GM04503 (cell line): ENCODE measurements at places on chromosomes 7 and 10.
A peak's percentile ranks its signal among the peaks of the same experiment; 100 is the strongest.

- no peak for DNase-seq
Observed at GRCh38 chr7:57328457-57328856, 121.5 kb upstream of the ZNF716 start.

- DNase-seq = peak; percentile 98
Observed at GRCh38 chr7:73822319-73823173, 8.2 kb upstream of the CLDN4 start.

GRCh38 chr7:77838929-77839491, 40.4 kb downstream of the PHTF2 start:
- no peak for DNase-seq

- peak; percentile 63 for DNase-seq
Observed at GRCh38 chr7:44383566-44383965, 58.2 kb upstream of the CAMK2B start.

DNA sequence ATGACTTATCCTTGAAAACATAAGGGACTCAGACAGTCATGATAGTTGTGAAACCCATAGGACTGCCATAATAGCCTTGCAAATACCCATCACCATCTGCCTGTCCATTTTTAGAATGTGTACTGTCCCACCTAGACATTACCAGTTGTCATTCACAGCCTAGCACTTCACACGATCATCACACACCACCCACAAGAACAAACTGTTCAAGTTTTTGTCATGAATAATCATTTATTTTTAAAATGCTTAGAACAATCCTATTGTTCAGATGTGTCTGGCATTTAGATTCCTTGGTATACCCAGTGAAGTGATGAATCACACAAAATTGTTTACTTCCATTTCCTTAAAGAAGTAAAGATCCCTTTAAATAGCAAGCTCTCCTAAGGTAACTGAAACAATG, 46.6 kb downstream of the CCDC3 start:
- no peak for DNase-seq

- no peak for DNase-seq
Observed at GRCh38 chr7:124388751-124389150, 355.9 kb upstream of the TMEM229A start.

- DNase-seq = no peak
Observed at GRCh38 chr7:106534271-106534846, 126.6 kb downstream of the CCDC71L start.

GRCh38 chr10:77746047-77746707, 108.6 kb upstream of the KCNMA1 start:
- no peak for DNase-seq

DNA sequence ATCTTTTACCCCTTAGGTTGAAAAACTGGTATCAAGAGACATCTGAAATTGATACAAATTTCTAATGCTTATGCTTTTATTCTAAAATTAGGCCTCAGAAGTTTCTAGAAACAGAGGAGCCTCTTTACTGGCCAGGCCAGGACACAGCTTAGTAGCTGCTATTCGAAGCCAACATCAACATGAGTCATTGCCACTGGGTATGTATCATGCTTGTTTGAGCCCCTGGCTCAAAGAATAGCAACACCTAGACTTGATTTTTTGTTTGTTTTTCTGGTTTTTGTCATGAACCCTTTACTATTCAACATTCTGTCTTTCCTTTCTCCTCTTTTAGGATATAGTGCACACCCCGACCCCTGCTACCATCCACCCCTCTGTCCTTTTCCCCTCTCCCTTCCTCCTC, 90.9 kb upstream of the STK17A start:
- DNase-seq = peak; percentile 34

DNA sequence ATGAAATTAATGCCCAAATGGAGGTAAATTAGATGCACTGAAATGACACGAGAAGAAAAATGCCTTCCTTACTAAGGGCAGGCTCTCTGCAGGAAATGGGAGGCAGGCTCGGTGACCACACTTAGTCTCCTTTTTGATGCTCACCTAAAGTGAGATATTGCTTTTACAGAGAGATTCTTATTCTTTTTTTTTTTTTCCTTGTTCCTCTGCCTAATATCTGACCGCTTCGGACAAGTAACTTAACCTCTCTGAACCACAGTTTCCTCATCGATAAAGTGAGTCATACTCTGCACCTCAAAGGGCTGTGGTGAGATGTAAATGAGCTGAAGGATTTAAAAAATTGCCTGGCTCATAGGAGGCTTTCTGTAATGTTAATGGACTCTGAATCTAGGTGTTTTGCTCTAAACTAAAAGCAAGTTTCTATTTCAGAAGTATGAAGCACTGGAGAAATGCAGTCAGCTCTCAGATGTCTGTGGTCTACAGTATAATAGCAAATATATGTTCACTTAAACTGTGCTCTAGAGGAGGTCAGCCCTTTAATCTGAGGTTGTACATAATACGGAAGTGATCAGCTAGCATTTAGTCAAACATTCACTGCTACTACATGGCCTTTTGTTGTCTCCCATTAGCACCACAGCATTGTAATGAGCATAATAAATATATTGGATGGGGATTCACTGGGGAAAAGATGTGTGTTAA, 23.2 kb downstream of the NKX2-3 start:
- no peak for DNase-seq

- DNase-seq = no peak
Observed at GRCh38 chr7:40315277-40315676, 180.5 kb downstream of the SUGCT start.

DNA sequence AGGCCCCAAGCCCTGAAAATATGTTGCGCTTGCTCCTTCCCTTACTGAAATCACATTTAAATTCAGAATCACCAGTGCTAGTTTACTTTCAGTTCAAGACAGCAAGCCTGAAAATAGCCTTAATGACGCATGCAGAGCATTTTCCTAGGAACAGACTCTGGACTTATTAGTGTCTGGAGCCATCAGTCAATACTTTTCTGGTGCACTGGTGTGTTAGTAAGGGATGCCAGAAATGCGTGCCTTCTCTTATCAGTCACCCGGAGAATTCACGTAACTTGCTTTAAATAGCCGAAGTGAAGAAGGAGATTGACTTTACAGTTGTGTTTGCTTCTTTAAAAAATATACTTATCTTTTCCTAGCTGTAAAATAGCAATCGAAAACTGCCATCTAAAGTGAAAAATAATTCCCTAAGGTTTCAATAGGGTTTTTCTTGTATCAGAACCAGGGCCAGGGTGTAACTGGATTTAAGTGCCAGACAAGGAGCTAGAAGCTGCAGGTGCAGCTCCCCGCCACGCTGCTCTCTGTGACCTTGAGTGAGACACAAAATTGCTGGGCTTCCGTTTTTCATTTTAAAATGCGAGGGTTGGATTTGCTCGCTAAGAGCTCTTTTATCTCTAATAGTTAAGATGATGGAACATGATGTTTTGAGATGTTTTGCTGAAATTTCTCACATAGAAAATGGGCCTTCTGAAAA, 177.8 kb downstream of the NSUN6 start:
- DNase-seq = no peak

GRCh38 chr10:94402843-94403379, 570 bp downstream of the TBC1D12 start:
- DNase-seq = no peak

DNA sequence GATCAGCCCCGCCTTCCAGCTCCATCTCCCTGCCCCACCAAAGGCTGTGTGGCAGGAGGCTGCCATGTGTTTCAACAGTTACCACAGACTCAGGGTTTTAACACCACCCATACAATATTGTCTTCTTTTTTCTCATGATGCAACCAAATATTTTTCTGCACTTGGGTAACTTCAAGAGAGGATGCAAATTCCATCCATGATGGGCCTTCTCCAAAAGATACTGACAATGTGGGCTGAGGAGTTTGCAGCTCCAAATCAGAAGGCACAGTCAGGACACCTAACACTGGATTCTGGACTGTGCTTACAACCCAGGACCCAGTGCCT, 347.9 kb downstream of the GRID1 start:
- DNase-seq = no peak

GRCh38 chr10:36114141-36114540, 472.0 kb upstream of the FZD8 start:
- DNase-seq = no peak

DNA sequence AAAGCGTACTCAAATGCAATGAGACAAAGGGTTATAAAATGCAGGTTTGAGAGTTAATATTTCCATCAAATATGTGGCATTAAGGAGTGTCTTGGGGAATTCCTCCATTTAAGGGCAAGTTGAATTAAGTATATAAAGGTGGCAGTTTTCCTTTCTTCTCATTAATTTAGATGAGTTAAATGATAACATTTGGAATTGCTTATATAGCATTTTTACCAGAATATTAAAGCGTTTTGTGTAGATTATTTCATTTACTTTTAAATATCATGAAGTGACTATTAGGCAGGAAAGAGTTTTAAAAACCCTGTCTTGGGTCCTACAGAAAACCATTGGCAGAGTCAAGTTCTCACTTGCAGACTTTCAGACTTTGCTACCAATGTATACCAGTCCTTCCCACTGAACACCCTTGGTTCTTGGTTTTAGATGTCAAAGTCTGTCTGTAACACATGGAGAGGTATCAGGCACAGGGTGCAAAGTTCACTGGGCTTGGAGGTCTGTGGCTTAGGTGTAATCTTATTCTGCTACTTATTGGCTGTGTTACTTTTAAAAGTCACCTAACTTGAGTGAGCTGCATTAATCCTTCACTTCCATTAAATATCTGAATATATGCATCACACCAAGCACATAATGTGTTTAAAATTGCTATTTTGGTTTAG, 51.0 kb downstream of the ASB4 start:
- DNase-seq = no peak

DNA sequence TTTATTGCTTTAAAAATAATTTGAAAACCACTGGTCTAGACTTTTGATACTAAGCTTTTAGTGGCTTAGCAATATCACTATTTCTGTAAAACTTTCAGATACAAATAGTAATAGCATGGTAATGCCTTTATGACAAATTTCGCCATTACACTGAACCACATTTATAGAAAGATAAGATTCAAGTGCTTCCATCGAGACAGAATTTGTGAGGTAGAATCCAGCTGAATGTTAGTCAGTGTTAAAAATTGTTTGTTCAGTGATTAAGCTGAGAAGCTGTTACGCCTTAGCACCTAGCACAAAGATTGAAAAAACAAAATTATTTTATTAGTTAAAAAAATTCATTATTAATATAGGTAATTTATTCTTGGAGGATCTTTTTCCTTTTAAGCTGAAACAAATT, 36.5 kb downstream of the GNAT3 start:
- DNase-seq = no peak

- DNase-seq = no peak
Observed at GRCh38 chr10:7117806-7118674, 292.8 kb downstream of the SFMBT2 start.
